ENCODE measurements at places on chromosomes 2 and 18. TPM values are rescaled to one million over a fixed set of nuclear protein-coding genes. Genes with fewer than 3 reads are reported as not detected.
A peak's percentile ranks its signal among the peaks of the same experiment; 100 is the strongest.

Gene SPC25
- total RNA-seq = 26.5 TPM

Gene TUBA4B
- 0.29 TPM for total RNA-seq

Gene TRIM43
- not detected for total RNA-seq

Gene ELOA2
- not detected for total RNA-seq

Gene NFE2L2
- 84.6 TPM for total RNA-seq

Gene IL1RN
- total RNA-seq = 21.2 TPM

Gene PKDCC
- total RNA-seq = 28.5 TPM

Gene SERPINB4
- not detected for total RNA-seq

GRCh38 chr2:84290537-84290936, 168.5 kb downstream of the SUCLG1 start:
- no peaks in the 10 kb centered on the region for H3K36me3 ChIP-seq
- no peak overlapping the region for H3K27ac ChIP-seq
- H3K4me1 ChIP-seq = peaks cover 65% of the 10 kb centered on the region

DNA sequence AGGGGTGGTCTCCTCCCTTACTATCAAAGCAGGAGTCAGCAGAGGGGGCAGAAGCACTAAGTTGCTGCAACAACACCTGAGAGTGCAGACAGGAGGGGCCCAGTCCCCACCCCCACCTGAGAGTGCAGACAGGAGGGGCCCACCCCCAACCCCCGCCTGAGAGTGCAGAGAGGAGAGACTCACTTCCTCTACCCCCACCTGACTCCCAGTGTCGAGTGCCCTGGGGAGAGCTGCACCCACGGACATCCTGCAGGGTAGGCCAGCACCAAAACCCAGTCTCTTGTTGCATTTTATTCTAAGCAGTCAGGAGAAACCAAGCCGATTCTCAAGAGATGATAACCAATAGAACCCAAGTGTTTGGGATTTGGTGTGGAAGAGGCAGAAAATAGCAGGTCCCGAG, 78.4 kb downstream of the NAPG start:
- no peak for DNase-seq
- no peaks in the 10 kb centered on the region for H3K27me3 ChIP-seq
- H3K4me1 ChIP-seq = no peaks in the 10 kb centered on the region
- no peaks in the 10 kb centered on the region for H3K36me3 ChIP-seq

GRCh38 chr2:55957142-55957541, 33.6 kb upstream of the EFEMP1 start:
- no peak for DNase-seq
- H3K4me1 ChIP-seq = no peaks in the 10 kb centered on the region
- no peaks in the 10 kb centered on the region for H3K27me3 ChIP-seq
- H3K4me3 ChIP-seq = no peak overlapping the region

GRCh38 chr2:25362434-25363145, 20.9 kb upstream of the DNMT3A start:
- DNase-seq = no peak
- no peak overlapping the region for H3K27ac ChIP-seq
- H3K4me3 ChIP-seq = peak overlapping the region; percentile 61
- peaks cover 5% of the 10 kb centered on the region for H3K27me3 ChIP-seq
- peaks cover 14% of the 10 kb centered on the region for H3K4me1 ChIP-seq
- H3K36me3 ChIP-seq = no peaks in the 10 kb centered on the region

DNA sequence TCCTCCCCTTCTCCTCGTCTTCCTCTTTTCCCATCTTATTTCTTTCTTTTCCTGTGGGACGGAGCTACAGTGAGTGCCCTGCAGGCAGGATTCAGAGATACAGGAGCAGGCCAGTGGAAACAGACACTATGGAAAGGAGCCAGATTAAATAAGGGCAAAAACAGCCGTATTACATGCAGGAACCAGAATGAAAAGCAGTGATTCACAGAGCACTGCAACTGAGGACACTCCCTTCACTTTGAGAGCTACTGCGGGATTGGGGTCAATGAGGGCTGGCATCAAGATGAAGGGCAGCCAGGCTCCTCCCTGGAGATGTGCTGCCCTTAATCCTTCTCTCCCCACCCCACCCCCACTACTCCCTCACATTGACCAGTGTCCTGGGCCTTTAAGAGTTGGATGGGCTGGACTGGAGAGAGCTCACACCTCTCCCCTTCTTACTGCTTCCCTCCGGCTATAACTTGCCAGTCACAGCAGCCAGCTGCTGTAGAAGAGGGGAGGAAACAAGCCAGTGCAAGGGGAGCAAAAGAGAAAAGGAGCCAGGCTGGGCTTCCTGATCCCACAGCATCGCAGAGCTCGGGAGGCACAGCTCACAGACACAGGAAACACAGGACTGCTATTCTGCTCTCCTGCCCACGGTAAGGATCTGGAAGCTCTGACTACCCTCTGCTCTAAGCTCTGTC, at the start of gene PLCD4:
Gene PLCD4, plus strand, starts transcription at position 464 of the 680 bp plus-strand sequence. CDS start 7,841 bp downstream, outside the sequence.
- peaks cover 1% of the 10 kb centered on the region for H3K27me3 ChIP-seq
- H3K27ac ChIP-seq = no peak within 1 kb of the TSS
- H3K4me1 ChIP-seq = no peaks in the 10 kb centered on the region

GRCh38 chr18:45713239-45713638, 10.7 kb upstream of the SLC14A1 start:
- peak; percentile 35 for DNase-seq
- H3K27ac ChIP-seq = no peak overlapping the region
- no peaks in the 10 kb centered on the region for H3K27me3 ChIP-seq

DNA sequence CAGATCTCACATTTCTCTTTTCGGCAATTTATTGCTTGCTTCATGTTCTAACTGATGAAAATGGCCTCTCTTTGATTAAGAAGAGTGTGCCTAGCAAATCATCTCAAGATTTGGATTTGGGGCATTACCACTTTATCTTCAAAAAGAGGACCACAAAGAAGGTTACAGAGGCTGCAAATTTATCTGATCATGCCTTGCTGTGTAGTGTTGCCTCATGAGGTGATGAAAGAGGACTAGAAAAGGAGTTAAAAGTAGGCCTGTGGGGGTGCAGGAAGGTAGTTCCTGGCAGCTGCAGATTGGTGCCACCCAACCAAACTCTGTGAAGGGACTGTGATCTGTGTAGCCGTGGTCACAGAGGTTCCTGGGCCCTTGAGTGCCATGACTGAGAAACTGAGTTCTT, 69.2 kb downstream of the PRELID3A start:
- no peak for DNase-seq
- H3K36me3 ChIP-seq = peaks cover 10% of the 10 kb centered on the region
- H3K4me3 ChIP-seq = no peak overlapping the region
- H3K27me3 ChIP-seq = no peaks in the 10 kb centered on the region
- no peaks in the 10 kb centered on the region for H3K4me1 ChIP-seq

DNA sequence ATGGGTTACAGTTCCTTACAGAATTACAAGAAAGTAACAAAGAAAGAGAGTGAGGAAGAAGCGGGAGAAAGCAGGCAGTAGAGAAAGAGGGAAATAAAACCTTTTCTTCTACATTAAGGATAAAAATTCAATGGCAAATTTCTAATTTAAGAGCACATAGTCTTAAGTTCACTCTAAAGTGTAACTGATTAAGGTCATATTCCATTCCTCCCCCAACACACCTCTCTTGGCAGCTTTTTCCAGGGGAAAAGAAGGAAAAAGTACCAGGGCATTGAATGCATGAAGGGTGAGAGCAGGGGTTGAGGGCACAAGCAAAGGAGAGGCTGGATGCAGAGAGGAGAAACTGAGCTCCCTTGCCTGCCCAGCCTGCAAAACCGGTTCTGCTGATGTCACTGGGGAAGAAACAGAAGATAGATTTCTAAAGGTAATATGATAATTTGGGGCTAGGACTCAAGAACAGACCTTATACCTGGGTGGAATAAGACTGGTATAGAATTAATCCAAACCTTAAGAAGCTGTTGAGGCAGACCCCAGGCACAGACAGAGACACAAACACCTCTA, 4.6 kb downstream of the ACMSD start:
- H3K4me3 ChIP-seq = no peak overlapping the region
- H3K27me3 ChIP-seq = no peaks in the 10 kb centered on the region
- H3K36me3 ChIP-seq = no peaks in the 10 kb centered on the region
- peaks cover 7% of the 10 kb centered on the region for H3K4me1 ChIP-seq
- no peak for DNase-seq

DNA sequence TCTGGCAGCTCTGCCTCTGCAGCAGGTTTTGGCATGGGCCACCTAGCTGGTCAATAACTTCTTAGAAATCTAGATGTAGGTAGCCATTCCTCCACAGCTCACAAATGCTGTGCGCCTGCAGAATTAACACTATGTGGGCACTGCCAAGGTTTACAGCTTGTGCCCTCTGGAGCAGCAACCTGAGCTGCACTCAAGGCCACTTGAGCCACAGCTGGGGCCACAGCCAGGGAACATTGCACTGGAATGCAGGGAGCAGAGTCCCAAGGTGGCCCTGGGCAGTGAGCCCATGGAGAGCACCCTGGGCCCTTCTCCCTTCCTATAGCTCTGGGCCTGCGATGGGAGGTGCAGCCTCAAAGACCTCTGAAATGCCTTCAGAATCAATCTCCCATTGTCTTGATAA, 365.3 kb downstream of the SATB2 start:
- DNase-seq = no peak
- H3K27ac ChIP-seq = no peak overlapping the region
- H3K4me3 ChIP-seq = no peak overlapping the region
- no peaks in the 10 kb centered on the region for H3K4me1 ChIP-seq
- H3K27me3 ChIP-seq = no peaks in the 10 kb centered on the region

Measured in HepG2 (cell line).